ENCODE measurements at places on chromosomes 4 and X. TPM values are rescaled to one million over a fixed set of nuclear protein-coding genes. Genes with fewer than 3 reads are reported as not detected.

ESX1 gene
- not detected for total RNA-seq

CT45A2 gene
- not detected for total RNA-seq

SLC16A2 gene
- total RNA-seq = 44.8 TPM

SOD3 gene
- total RNA-seq = 82.9 TPM

P2RY4 gene
- not detected for total RNA-seq

LRIT3 gene
- total RNA-seq = not detected

SCML1 gene
- 8.2 TPM for total RNA-seq

CYTL1 gene
- total RNA-seq = 12.2 TPM

LRCH2 gene
- 3.0 TPM for total RNA-seq

USP51 gene
- 4.3 TPM for total RNA-seq

HSFX3 gene
- not detected for total RNA-seq

SPANXA1 gene
- total RNA-seq = not detected

MAML3 gene
- 3.0 TPM for total RNA-seq

CT45A3 gene
- not detected for total RNA-seq

NPY2R gene
- 7.3 TPM for total RNA-seq

MAGEB1 gene
- total RNA-seq = not detected

CPZ gene
- 38.3 TPM for total RNA-seq

PGRMC1 gene
- 102 TPM for total RNA-seq
